ENCODE measurements at places on chromosomes 2 and 18.
A peak's percentile ranks its signal among the peaks of the same experiment; 100 is the strongest.

- H3K4me1 ChIP-seq, result peaks cover 67% of the 10 kb centered on the region
- H3K27me3 ChIP-seq, result peaks cover 19% of the 10 kb centered on the region
- H3K4me3 ChIP-seq, result peak overlapping the region; percentile 39
- DNase-seq, result no peak
Observed at GRCh38 chr2:85794038-85794441, 40.2 kb downstream of the ATOH8 start.

DNA sequence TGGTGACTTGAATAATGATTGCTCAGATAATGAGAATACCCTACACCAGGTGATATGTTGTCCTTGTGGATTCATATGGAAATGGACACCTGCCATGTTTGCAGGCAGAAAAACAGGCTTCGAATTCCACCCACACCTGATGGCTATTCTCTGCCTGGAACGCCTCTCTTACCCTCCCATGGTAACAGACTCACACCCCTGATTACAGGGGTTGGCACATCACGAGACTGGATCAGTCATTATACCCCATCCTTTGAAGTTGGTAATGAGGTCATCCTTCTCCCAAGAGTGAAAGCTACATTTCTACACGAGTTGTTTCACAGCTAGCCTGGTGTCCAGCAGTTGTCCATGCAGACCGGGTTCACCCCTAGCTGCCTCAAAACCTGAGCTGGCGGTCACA, 71.4 kb upstream of the MBOAT2 start:
- H3K4me3 ChIP-seq, result no peak overlapping the region
- H3K27ac ChIP-seq, result no peak overlapping the region
- no peak for DNase-seq
- no peaks in the 10 kb centered on the region for H3K36me3 ChIP-seq
- no peaks in the 10 kb centered on the region for H3K4me1 ChIP-seq

DNA sequence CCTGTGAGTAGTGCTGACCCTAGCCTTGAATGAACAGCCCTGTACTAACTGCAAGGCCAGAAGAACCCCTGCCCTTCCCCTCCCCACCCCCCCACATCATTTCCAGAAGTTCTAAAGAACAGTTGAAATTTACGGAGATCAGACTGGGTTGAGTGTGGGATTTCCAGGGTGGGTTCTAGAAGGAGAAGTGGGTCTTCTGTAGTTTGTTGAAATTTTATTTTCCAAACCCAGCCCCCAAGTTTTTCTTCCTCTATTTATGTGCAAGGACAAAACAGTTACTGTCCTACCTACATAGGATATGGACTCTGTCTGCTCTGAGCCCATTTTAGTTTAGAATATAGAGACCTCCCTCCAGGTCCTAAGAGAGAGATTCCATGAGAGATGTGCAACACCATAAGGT, 26.3 kb upstream of the CASP10 start:
- no peak for DNase-seq
- H3K27me3 ChIP-seq, result peaks cover 2% of the 10 kb centered on the region
- H3K4me3 ChIP-seq, result no peak overlapping the region

DNA sequence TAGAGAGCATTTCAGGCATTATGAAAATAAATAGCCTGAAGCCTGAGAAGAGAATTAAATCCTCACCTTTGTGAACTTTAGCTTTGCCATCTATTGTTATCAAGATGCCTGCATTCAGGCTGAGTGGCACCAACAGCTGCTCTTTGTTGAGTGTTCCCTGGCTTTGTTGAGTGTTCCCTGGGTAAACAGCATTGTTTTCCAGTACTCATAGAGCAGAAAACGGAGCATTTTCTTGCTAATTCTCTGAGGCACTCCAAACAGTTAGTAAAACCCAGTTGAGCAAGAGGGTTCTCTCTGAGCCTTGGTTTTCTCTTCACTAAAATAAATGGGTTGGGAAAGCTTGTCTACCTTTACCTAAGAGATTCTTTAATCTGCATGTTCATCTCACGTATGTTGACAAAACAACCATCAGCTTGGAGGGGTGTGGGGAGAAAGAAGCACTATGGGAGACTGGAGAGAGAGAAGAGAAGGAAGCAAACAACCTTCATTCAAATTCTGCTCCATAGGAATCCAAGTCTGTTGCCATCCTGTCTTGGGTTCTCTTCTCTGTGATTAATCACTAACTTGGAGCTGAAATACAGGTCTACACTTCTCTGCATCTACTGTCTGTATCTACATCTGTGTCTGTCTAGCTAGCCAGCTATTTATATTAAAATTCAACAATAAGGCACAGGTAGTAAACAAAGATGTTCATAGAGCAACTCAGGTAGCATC, 567.0 kb upstream of the SOX11 start:
- no peak overlapping the region for H3K27ac ChIP-seq
- no peak overlapping the region for H3K4me3 ChIP-seq
- H3K27me3 ChIP-seq, result no peaks in the 10 kb centered on the region
- no peak for DNase-seq
- H3K4me1 ChIP-seq, result peaks cover 12% of the 10 kb centered on the region

DNA sequence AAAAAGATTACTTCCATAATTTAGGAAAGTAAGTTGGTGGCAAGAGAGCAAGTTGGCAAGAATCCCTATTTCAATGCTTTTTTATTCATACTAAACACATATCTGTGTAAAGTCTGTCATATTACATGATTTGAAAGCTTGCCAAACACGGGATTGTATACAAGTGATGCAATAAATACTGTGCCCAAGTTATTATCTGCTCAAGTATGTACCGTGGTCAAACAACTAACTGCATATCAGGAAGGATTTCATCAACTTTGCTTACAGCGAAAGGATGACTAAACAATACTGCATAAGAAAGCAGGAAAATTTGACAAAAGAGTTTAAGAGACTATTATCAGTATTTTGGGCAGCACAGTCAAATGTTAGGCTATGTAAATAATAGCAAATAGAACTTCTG, 69.6 kb upstream of the SCN1A start:
- H3K27ac ChIP-seq, result no peak overlapping the region
- no peaks in the 10 kb centered on the region for H3K4me1 ChIP-seq
- H3K27me3 ChIP-seq, result no peaks in the 10 kb centered on the region
- peaks cover 5% of the 10 kb centered on the region for H3K36me3 ChIP-seq

DNA sequence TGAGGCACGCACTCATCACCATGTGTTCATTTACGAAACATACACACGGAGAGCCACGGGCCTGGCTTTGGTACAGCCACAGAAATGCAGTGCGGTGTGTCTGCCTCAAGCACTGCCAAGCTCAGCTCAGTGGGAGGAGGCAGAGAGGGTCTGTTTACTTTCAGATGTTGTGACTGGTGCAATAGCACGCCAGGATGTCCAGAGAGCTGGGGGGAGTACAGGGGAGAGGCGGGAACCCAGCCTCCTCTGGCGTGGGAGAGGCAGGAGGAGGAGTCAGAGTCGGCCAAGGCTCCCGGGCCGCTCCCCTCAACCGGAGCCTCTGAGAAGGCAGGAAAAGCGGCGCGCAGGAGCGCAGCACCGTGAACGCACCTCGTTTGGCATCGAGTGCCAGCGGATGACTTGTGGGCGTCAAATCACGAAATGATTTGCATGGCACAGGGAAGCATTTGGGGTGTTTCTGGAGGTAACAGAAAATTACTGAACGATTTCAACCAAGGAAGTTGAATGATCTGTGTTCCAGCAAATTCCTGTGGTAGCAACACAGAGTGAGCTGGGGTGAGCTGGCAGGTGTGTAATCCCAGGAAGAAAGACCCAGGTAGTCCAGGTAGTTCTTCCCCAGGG, 143.0 kb downstream of the ZNF516 start:
- peaks cover 9% of the 10 kb centered on the region for H3K27me3 ChIP-seq
- no peak overlapping the region for H3K4me3 ChIP-seq

GRCh38 chr2:219294356-219295351, 14.5 kb downstream of the PTPRN start:
- H3K4me1 ChIP-seq, result peaks cover 7% of the 10 kb centered on the region
- H3K27ac ChIP-seq, result peak overlapping the region; percentile 93
- peaks cover 7% of the 10 kb centered on the region for H3K36me3 ChIP-seq
- peak overlapping the region; percentile 87 for H3K4me3 ChIP-seq
- peak; percentile 87 for DNase-seq

- H3K4me1 ChIP-seq, result peaks cover 6% of the 10 kb centered on the region
- H3K4me3 ChIP-seq, result no peak overlapping the region
- H3K27ac ChIP-seq, result no peak overlapping the region
- peaks cover 2% of the 10 kb centered on the region for H3K27me3 ChIP-seq
Observed at GRCh38 chr2:88082781-88083180, 15.2 kb downstream of the SMYD1 start.

- H3K27me3 ChIP-seq, result no peaks in the 10 kb centered on the region
- no peak for DNase-seq
- H3K4me3 ChIP-seq, result no peak overlapping the region
- no peak overlapping the region for H3K27ac ChIP-seq
- H3K4me1 ChIP-seq, result peaks cover 2% of the 10 kb centered on the region
Observed at GRCh38 chr18:27130065-27130630, 55.0 kb downstream of the CHST9 start.

GRCh38 chr2:137929519-137929916, 34.8 kb upstream of the HNMT start:
- peaks cover 5% of the 10 kb centered on the region for H3K4me1 ChIP-seq
- no peak for DNase-seq
- H3K27me3 ChIP-seq, result no peaks in the 10 kb centered on the region
- no peaks in the 10 kb centered on the region for H3K36me3 ChIP-seq
- no peak overlapping the region for H3K4me3 ChIP-seq

DNA sequence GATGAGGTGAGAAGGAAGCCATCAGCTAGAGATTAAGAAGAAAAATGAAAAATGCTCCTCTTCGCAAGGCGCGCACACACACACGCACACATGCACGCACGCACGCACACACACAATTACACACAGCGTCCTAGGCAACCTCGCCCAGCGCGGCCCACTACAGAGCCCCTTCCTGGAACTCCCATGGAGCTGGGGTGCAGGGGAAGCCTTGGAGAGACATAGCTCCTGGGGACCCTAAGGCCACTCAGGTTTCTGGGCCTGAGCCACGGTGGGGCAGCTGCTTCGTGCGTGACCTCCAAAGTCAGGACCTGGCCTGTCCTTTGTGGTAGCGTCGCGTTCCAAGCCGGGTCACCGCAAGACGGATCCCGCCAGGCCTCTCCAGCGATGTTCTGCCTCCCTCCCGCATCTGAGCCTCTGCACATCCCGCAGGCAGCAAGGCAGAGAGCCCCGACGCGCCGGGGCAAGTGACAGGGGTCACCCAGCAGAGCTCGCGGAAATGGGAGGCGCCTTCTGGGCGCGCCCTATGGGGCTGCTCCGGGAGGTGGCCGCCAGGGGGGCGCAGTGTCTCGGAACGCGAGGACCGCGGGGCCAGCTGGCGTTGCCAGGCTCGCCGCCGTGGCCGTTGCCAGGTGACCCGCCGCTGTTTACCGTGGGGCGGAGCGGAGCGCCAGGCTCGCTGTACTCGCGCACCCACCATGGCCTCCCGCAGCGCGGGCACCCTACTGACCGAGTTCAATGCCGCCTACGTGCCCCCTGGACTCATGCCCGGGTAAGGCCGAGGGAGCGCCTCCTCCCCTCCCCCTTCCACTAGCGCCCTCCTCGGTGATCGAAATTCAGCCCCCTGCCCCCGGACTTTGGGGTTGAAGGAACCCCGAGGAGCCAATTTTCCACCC, 79.0 kb downstream of the CIB4 start:
- H3K36me3 ChIP-seq, result peaks cover 6% of the 10 kb centered on the region
- H3K27me3 ChIP-seq, result peaks cover 12% of the 10 kb centered on the region
- H3K27ac ChIP-seq, result no peak overlapping the region
- DNase-seq, result peak; percentile 61

- H3K36me3 ChIP-seq, result no peaks in the 10 kb centered on the region
- H3K27ac ChIP-seq, result no peak overlapping the region
- H3K4me3 ChIP-seq, result no peak overlapping the region
- DNase-seq, result no peak
- H3K27me3 ChIP-seq, result no peaks in the 10 kb centered on the region
Observed at GRCh38 chr18:42024131-42024530, 69.1 kb downstream of the PIK3C3 start.

DNA sequence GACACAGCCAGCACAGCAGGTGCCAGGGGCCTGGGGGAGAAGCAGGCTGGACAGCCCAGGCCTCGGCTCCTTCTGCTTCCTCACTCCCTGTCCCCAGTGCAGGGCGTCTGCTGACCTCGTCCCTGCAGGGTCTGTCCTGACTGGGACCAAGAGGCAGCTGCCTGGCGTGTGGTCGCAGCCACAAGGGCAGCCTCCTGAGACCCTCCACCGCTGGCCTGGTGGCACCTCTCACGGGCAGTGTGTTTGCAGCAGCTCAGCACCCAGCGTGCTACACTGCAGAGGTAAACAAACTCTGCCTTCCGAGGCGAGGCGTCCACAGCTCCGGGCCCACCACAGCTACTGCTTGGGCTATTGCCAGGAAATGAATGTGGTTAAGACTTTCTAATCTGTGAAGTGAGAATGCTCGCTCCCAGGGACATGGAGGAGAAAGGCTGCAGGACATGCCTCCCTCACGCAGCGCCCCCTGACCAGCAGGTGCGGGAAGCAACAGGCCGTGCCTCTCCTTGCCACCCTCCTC, 46.1 kb upstream of the HPCAL1 start:
- no peaks in the 10 kb centered on the region for H3K36me3 ChIP-seq
- DNase-seq, result peak; percentile 24
- H3K4me1 ChIP-seq, result peaks cover 6% of the 10 kb centered on the region

- H3K4me1 ChIP-seq, result peaks cover 16% of the 10 kb centered on the region
- H3K27ac ChIP-seq, result no peak overlapping the region
- H3K27me3 ChIP-seq, result peaks cover 5% of the 10 kb centered on the region
- peak; percentile 75 for DNase-seq
Observed at GRCh38 chr2:7044253-7045250, 127.3 kb downstream of the RNF144A start.

GRCh38 chr18:59343926-59344325, 15.1 kb downstream of the LMAN1 start:
- no peak overlapping the region for H3K4me3 ChIP-seq
- H3K4me1 ChIP-seq, result no peaks in the 10 kb centered on the region
- peaks cover 5% of the 10 kb centered on the region for H3K36me3 ChIP-seq

DNA sequence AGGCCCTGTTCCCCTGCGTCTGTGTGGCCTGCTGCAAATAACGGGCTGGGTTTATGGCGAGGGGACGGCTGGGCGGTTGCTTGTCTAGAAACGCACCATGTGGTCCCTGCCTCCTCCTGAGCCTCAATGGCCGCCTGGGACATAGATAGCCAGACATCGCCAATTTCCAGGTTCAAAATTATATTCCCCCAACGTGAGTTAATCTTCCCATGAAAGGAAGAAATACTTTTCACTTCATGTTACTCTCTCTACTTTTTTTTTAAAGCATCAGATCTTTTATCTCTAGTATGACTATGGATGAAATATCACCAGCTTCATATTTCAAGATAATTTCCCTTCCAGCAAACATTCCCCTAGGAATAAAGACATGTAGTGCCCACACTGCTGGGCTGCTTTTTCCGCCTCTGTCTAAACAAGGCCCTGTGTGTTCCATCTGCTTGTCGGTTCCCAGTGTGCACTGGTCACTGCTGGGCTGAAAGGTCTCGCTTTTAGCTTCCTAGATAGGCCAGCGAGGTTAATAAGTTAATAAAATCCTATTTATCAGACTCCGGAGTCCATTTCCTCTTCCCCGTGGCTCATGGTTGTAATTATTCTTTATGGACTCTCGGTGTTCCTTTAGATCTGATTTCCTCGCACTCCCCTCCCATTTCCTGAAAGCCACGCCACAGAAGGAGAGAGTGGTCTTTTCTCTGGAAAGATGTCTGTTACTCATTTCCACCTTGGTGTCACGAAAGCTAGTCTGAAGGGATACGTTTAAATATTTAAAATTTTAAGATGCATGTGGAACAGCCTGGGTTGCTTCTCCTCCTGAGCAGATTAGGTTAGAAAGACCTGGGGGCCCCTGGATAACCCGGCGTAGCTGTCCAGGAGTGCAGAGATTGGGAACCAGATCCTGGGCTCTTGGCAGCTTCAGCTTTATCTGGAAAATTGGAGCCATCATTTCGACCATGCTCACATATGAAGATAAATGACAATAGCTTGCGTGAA, 196.6 kb upstream of the COPS8 start:
- no peak overlapping the region for H3K27ac ChIP-seq
- DNase-seq, result no peak
- no peaks in the 10 kb centered on the region for H3K27me3 ChIP-seq
- H3K4me1 ChIP-seq, result peaks cover 20% of the 10 kb centered on the region
- H3K4me3 ChIP-seq, result no peak overlapping the region

All from glutamatergic neuron (in vitro differentiated cells).